CD4-positive, alpha-beta T cell treated with Interleukin-12 subunit alpha and Interleukin-12 subunit beta, for 1 hour (primary cell): ENCODE measurements at places on chromosomes 11 and 22.

- DNase-seq, result no peak
Measured at GRCh38 chr11:80331694-80332093, 890.9 kb upstream of the TENM4 start.

DNA sequence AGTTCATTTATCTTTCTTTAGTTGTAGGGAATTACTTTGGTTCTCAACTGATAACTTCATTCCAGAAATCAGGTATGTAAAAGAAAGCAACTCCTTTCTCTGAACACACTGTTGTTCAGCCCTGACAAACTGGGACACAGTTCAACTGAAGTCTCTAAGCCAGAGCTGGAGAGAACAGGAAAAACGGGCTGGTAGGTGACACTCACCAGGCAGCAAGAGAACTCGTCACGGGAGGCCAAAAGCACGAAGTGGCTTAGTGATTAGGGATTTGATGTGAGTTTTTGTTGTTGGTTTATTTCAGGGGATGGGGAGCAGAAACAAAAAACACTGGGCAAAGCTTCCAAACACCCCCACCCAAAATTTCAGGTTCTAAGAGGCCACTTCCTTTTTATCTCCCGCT, 54.1 kb downstream of the MYH9 start:
- no peak for DNase-seq

- DNase-seq, result peak; percentile 74
Measured at GRCh38 chr22:31977141-31977841, 33.0 kb downstream of the YWHAH start.

GRCh38 chr22:33920197-33920540, at the start of gene LARGE1:
LARGE1 (minus strand) TSS chr22:33920476.
- DNase-seq, result no peak

- DNase-seq, result no peak
Measured at GRCh38 chr11:116061322-116061721, 557.1 kb upstream of the CADM1 start.

DNA sequence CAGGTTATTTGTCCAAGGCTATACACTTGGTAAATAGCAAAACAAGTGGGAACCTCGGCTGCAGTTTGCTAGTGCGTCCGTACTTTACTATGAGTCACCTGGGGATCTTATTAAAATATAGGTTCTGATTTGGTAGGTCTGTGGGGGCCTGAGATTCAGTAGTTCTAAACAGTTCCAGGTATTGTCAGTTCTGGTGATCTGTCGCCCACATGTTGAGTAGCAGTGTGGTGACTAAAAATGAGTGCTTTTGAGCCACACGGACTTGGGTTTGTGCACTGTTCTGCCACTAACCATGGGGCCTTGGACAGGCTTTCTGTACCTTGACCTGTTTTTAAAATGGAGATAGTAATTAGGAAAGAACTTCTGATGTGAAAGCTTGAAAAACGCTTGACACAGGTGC, 15.7 kb downstream of the FBXO7 start:
- no peak for DNase-seq

DNA sequence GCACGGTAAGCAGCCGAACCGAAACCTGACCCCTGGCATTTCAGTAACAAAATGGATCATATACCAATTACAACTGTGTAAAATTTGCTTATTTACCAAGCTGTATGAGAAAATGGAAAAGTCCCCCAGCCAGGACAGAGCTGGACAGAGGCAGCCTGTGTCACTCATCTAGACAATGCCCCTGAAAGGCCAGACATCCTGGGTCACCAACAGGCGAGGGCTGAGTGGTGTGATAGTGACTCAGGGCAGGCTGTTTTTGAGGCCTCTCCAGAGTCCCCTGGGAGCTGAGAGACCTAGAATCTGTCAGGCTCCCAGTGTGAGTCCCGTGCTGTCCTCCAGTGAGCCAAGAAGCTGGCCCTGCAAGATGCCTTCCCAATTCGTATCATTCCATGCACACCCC, 680.4 kb downstream of the TBC1D22A start:
- DNase-seq, result no peak

DNA sequence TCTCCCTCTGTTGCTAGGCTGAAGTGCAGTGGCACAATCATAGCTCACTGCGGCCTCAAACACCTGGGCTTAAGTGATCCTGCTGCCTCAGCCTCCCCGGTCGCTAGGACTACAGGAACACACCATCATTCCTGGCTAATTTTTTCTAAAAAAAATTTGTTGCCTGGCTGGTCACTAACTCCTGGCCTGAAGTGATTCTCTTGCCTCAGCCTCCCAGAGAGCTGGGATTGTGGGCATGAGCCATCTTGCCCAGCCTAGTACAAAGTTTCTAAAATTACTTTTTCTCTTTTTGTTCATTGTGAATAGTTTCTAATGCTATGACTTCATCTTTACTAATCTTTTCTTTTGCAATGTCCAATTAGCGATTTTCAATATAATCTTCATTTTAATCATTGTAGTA, 12.5 kb downstream of the RBM7 start:
- no peak for DNase-seq
